ENCODE measurements at places on chromosomes 2 and 18.

DNA sequence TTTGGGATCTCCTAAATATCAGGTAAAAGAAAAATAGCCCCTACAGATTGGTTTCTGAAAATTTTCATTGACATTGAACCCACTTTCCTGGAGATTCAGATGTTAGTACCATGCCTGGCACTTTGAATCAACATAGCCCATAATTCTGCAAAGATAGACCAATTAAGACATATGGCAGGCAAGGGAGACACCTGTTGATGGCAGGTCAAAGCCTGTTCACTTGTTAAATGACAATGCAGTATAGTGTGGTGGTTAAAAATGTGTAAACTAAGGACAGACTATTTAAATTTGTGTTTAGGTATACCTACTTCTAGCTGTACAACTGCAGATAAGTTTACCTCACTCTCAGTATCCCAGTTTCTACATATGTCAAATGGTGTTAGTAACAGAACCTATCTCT lies 178.1 kb upstream of the MMADHC start:
- DNase-seq = no peak

- no peak for DNase-seq
Observed at GRCh38 chr2:200728630-200729029, 83.1 kb upstream of the BZW1 start.

GRCh38 chr2:11976073-11976472 lies 229.6 kb downstream of the LPIN1 start:
- no peak for DNase-seq

GRCh38 chr2:171956135-171956825 lies 34.0 kb downstream of the HAT1 start:
- peak; percentile 22 for DNase-seq

DNA sequence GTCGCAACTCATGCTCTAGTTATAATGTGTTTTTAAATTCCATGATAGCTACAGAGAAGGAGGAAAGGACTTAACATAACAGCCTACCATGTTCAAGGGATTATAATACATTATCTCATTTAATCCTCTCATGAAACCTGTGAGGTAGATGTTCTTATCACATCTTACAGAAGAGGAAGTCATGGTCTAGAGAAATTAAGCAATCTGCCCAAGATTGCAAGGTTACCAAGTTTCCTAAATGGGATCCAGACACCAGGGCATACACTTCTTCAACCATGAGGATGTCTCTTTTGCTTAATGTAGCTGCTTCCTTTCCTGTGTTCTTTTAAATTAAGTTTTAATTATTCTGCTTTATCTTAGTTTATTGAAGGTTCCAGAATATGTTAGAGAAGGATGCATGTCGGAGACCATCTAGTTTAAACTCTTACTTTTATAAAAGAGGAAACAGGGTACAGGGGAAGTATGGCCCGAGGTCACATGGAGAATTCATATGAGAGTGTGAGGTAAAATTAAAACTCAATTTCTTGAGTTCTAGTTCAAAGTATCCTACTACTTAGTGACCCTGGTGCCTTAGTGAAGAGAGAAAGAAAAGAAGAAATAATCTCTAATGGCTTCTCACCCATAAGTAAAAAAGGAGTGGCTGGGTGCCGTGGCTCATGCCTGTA lies 3.6 kb upstream of the IL1A start:
- no peak for DNase-seq

DNA sequence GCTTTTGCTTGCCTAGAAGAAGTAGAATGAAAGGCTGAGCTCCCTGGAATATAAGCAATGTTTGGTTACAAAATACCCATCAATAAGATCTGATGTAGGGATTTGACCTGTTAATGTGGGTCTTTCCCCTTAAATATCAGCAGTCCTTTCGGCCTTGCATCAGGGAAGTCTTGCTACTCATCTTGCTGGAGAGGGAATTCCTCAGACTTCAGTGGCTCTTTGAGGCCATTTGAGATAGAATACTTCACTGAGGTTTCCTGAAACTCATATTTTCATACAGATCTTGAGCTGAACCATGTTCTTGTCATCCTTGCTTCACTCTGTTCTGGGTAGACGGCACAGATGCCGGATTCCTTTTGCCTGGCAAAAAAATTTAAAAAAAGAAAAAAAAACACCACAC lies 3.9 kb downstream of the TWIST2 start:
- no peak for DNase-seq

DNA sequence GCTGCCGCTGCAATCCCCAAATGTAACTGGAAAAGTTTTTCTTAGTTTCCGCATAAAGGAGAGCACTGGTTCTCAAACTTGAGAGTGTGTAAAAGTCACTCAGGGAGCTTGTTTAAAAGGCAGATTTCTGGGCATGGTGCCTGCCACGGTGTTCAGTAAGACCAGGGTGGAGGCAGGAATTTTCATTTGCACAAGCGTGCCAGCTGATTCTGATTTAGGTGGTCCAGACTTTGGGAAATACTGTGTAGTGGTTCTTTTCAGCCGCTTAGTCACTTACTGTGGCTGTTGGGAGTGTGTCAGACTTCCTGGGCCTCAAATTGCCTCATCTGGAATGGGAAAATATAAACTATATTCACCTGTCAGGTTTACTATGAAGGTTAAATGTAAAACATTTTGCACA lies 788 bp downstream of the ARMC9 start:
- DNase-seq = no peak

DNA sequence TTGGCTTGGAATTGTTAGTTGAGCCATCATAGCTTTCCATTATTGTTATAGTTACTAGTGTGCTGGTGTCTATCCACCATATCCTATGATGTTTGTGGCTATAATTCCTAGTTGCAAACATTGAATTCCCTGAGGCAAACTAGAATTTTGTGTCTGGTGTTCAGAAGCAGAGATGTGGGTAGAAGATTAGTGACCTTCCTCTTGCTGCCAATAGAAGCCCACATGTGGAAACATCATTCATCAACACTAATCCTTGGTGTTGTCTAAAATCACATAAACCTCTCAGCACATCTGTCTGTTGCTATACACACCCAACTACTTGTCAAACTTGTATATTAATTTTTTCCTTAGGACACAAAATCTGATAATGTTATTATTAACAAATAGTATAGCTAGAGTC lies 374.1 kb downstream of the TGIF1 start:
- no peak for DNase-seq

- no peak for DNase-seq
Observed at GRCh38 chr2:65846989-65847678, 414.7 kb upstream of the SPRED2 start.

DNA sequence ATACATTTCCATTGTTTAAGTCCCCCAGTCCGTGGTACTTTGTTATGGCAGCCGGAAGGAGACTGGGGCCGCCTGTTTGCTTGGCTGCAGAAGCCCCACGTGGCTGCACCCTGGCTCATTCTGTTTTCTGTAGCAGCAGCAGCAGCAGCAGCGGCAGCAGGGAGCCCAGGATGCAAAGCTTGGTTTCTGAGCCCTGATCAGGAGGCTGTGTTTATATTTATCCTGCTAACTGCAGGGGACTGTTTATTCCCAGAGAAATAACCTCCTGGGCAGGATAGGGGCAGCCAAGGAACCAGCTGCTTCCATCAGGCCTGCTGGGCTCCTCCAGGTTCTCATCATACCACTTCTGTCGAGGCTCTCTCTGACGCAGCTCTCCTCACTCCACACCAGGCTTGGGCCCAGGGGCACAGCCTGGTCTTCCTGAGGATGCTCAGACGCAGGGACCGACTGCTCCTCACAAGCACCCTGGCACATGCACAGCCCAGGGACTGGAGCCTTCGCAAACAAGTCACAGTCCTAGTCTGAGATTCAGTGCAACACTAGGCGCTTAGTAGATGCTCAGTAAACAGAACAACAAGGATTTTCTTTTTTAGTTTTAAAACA lies 139.0 kb downstream of the MSH2 start:
- no peak for DNase-seq

- DNase-seq = no peak
Observed at GRCh38 chr2:43006834-43007543, 214.6 kb upstream of the HAAO start.

DNA sequence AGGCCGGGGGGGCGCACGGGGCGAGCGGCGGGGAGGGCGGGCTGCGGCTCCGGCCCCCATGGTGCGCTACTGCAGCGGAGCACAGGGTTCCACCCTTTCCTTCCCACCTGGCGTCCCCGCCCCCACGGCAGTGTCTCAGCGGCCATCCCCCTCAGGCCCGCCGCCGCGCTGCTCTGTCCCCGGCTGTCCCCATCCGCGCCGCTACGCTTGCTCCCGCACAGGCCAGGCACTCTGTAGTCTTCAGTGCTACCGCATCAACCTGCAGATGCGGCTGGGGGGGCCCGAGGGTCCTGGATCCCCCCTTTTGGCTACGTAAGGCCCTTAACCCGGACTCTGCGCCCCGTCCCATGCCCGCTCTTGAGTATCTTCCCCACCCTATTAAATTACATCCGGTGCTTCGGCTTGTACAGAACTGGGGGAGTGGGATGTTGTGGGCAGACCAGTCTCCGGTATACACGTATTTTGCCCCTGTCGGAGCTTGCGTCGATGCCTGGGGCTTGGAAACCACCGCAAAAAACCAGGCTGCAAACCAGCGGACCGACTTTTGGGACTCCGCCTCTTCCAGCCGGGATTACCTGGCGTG lies 598 bp upstream of the WBP1 start:
- peak; percentile 68 for DNase-seq

GRCh38 chr2:144215701-144216675 lies 303.9 kb downstream of the ZEB2 start:
- DNase-seq = no peak

GRCh38 chr2:32355976-32356680 lies 695 bp upstream of the BIRC6 start:
- no peak for DNase-seq

DNA sequence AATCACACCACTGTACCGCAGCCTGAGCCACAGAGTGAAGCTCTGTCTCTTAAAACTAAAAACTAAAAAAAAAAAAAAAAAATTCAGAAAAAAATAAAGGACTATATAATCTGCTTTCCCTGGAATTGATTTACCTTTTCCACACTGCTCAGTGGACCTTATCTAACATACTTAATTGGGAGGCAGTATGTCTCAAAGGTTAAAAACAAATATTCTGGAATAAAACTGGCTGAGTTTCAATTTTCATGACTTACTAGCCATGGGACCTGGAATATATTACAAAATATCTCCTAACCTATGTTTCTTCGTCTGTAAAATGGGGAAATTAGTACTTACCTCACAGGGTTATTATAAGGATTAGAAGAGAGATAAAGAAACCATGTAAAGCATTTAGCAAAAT lies 11.8 kb downstream of the NCKAP1 start:
- DNase-seq = no peak

- DNase-seq = no peak
Observed at GRCh38 chr2:10824191-10824590, 11.6 kb upstream of the PDIA6 start.

- DNase-seq = no peak
Observed at GRCh38 chr2:197158591-197159550, 151.7 kb downstream of the ANKRD44 start.

DNA sequence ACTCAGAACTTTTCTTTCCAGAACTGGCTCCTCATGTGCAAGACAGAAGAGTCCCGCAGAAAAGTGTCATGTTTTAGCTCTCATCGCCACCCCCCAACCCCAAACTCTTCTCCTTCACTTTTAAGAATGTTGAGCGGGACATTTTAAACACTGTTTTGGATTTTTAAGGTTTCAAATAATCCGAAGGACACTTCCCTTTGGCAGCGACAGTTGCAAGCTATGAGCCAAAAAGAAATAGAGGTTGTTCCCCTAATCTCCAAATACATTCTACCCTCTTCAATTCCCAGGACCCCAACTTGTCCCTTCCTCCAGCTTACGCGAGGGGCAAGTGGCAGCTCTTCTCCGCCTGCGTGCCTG lies 678 bp upstream of the UBE2E3 start:
- no peak for DNase-seq

- DNase-seq = no peak
Observed at GRCh38 chr2:160494201-160494644, 616 bp upstream of the RBMS1 start.

DNA sequence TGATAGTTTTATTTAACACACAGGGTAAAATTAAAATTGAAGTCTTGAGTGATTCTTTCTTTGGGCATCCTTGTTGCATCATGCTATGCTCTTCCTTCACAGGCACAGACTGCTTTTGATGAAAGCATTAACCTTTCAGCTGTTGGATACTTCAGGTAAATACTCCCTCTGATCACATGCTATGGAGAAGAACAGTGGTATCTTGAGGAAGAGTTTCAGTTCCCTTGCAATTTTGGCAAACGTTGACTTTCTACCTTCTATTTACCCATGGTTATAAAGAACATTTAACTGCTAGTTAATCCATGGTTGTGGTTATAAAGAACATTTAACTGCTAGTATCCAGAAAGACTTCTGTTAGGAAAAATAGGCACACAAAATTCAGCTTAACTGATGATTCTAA lies 75.7 kb downstream of the AOX1 start:
- no peak for DNase-seq

- no peak for DNase-seq
Observed at GRCh38 chr2:159505196-159505595, 111.2 kb downstream of the BAZ2B start.

DNA sequence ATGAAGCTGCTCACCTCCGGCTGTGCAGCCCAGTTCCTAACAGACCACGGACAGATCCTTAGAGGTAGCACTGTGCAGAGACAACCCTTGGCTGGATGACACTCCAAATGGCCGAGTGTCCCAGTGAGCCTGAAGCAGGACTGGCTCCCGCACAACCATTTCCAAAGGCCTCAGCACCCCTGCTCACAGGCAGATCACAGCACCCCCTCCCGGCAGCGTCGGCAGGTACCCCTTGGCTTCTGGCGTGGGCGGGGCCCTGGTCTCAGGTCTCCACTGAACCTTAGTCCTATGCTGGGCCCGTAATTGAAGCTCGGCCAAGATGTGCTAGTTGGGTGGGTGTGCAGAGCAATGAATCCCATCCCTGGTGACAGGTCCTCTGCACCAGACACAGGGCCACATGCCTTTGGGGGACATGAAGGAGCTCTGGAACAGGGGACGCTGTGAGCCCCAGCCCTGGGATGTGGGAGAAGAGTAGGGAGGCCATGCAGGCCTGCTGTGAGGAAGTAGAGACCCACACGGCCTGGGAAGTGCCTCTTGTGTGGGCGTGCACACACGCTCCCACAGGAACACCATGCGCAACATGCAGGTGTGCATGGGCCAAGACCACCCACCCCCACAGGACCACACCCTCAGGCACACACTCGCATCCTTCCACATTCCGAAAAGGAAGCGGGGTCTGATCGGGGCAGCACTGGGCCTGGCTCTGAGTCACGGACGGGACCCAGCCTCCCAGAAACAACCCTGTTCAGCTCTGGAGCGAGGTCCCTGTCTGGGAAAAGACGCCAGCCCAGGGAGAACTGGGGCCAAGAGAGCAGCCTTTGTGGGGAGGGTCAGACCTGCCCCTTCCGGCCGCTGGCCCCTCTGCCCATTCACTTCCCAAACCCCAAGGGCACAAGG lies 2.8 kb downstream of the DUSP2 start:
- DNase-seq = no peak

Measured in Ammon's horn (tissue), 1 donor.